Forelimb muscle (tissue), 1 donor: ENCODE measurements at places on chromosomes 6 and 20.

- no peak for DNase-seq
Observed at GRCh38 chr6:47147175-47147727, 105.1 kb upstream of the ADGRF1 start.

- no peak for DNase-seq
Observed at GRCh38 chr20:24560571-24561491, 91.4 kb downstream of the SYNDIG1 start.

DNA sequence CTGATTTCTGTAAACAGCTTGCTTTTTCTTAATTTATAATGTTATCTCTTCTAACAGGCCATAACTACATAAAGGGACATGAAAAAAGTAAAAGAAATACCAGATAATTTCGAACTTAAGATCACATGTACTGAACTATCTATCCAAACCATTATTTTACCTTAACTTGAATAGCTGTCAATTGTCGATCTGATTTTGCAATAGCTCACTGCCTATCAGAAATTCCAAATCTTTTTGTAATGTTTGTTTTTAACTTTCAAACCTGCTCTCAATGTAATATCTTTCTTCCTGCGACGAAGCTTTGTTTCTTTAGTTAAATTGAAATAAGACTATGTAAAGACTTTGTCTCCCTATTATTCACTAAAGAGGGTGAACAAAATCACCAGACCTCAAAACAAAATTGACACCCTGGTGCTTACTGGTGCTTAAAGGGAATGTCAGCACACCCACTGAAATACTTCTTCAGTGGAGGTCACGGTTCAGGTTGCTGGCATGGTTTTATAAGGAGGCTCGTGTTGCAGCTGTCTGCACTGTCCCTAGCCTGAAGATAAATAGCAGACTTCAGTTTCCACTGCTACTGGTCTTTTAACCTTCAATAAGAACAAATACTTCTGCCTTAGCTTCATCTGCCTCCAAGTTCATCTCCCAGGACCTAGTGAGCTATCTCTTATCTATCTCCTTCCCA is 117.5 kb upstream of the QKI start:
- DNase-seq, result no peak

DNA sequence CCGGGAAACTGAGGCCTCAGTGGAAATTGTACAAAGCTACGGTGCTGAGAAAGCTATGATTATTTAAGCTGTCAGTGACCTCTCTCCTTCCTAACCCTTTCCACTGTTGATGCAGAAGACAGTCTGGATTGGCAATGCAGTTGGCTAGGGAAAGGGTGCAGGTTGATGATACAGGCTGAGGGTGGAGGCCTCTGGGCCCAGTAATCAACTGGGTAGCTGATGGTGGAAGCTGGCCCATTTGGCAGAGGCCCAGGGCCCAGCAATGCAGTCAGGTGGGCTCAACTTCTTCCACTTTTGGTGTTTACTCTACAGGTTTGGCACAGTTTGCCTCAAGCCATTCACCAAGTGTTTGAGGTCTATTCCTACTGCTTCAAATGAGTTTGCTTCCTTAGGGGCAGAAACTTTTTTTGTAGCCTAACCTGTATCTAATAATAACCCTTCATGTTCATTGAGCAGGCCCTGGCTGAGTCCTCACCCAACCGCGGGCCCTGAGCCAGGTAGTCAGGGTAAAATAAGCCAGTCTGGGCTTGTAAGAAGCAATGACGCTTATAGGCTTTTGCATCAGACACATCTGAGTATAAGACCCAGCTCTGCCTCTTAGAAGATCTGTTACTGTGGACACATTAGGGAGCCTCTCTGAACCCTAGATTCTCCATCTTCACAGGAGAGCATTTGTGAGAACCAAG is 12.1 kb downstream of the BCL2L1 start:
- no peak for DNase-seq

DNA sequence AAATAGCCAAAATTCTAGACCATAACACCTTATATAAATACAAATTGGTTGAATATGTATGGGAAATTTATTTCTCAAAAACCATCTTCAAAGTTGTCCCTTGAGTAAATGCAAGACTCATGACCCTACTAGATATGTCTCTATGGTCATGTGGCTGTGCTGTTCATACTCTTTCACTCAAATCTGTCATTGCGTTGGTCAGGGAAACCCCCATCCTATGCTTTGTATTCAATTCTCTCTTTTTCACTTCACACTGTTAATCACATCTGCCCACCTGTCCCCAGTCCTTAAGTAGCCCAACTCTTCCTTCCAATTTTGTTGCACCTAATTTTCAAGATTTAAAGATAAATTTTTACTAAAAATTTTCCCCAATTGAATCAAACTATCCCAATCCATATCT is 51.0 kb downstream of the RPS12 start:
- no peak for DNase-seq

DNA sequence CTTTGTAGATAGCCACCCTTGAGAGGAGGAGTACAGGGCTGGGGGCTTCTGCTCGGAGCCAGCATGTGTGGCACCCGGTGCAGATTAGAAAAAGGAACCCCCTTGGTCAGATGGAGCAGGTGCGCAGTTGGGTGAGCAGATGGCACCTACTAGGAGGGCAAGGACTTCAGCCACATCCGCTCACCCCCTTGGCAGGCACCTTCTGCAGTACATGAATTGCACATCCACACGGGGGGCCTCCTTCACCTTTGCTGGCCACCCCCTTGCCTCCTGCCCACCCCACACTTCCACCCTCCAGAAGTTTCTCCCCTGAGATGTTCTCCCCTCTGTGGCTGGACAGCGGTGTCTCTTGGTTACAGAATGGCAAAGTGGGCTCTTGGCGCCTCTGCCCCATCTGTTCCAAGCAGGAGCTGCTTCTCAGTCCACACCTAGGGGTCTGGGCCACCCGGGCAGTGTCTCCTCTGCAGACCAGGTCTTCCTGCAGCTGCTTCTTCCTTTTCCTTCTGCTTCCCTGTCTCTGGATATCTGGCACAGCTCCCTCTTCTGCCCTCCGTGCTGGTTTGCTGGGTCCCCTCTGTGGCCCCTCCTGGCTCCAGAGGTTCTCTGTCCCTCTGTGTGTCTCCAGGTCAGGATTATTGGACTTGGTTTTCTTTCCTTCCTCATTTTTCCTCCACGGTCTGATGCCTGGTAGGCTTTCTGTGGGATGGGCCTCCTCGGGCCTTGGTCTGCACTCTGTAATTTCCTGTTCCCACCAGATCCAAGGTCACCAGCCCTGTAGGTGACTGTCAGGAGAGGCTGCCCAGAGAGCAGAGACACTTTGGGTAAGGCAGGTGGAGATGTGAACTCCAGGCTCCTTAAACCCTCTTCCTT is 4.1 kb downstream of the MDFI start:
- DNase-seq, result no peak

- no peak for DNase-seq
Observed at GRCh38 chr6:140653506-140653905, 1279.1 kb upstream of the CITED2 start.

DNA sequence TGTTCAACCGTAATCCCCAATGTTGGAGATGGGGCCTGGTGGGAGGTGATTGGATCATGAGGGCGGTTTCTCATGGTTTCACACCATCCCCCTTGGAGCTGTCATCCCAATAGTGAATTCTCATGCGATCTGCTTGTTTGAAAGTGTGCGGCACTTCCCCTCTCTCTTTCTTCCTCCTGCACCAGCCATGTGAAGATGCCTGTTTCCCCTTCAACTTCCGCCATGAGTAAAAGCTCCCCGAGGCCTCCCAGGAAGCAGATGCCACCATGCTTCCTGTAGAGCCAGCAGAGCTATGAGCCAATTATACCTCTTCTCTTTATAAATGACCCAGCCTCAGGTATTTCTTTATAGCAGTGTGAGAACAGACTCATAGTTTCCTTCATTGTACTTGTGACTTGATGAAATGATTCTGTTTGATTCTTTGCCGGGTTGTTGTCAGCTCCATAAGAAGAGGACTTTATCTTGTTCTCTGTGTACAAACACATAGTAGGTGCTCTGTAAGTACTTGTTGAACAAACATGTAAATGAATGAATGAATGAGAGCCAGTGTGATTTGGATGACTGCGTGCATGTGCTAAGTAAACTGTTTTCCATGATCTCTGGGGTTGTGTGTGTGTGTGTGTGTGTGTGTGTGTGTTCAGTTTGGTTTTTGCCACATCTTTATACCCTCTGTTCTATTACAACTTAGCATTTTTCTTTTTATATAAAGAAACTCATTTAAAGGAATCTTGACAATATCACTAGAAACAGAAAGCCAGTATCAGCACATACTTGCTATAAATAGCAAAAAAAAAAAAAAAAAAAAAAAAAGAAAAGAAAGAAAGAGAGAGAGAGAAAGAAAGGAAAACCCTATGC is 22.5 kb upstream of the PTGIS start:
- DNase-seq, result no peak

GRCh38 chr6:136306466-136306865 is 16.8 kb upstream of the BCLAF1 start:
- no peak for DNase-seq

DNA sequence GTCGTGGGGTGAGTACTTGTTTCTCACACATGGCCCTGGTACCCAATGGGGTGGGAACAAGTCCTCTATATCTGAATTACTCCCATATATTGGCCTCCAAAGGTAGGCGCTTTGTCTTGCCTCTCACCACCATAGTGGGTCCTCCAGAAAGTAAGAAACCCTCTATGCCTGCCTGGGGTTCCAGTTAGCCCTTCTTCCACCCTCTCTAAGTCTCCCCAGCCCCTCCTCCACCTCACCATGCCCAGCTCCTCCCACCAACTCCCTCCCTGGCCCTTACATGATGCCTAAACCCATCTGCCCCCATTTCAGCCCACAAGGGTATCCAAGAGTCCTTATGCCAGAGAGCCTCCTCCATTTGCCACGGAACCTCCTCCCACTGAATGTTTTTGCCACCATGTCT is 884 bp downstream of the TSPO2 start:
- no peak for DNase-seq

DNA sequence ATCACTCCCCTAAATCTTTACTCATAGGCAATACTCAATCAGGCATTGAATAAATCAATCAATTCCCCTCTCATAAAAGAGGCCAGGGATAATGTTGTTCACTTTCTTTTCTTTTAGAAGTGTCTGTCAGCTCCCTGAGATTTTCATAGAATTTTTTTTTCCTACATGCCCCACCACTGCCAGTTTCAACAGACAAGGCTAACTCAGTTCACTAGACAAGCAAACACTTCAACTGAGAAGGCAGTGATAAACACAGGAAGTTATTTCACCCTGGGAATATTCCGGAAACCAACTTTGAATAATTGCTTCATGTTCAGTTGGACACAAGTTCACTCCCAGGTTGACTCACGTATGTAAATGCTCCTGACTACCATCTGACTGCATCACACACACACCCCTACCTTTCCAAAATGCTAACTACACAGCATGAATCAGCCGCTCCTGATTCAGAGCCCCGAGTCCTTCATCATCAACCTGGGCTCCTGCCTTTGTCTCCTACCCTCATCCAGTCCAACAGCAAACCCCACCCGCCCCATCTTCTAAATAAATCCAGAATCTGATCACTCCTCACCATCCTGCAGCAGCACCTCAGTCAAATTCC is 143.9 kb downstream of the BCAS1 start:
- no peak for DNase-seq

DNA sequence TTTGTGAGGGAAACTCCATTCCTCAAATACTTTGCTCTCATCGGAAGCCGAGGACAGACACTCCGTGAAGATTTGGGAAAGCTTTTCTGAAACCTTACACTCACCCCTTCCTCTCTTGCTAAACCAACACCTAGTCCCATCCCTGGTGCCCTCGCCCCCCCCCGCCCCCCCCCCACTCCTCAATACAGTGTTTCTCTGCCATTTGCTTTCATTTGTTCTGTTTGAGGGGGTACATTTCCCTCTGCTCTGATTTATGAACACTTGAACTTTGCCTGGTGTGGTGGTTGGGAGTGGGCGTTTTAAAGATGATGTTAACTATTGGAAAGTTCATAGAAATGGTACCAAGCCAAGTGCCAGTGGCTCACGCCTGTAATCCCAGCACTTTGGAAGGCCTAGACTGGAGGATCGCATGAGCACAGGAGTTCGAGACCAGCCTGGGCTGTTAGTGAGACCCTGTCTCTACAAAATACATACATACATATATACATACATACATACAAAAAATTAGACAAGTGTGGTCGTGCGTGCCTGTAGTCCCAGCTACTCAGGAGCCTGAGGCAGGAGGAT is 1.1 kb downstream of the RAB32 start:
- no peak for DNase-seq

GRCh38 chr6:166743406-166744222 is 116.6 kb upstream of the RPS6KA2 start:
- DNase-seq, result no peak

- DNase-seq, result no peak
Observed at GRCh38 chr6:75116946-75117345, 88.9 kb downstream of the COL12A1 start.

GRCh38 chr6:10310330-10310653 is 104.6 kb downstream of the TFAP2A start:
- DNase-seq, result no peak

GRCh38 chr6:92124200-92124651 is 1295.1 kb downstream of the EPHA7 start:
- DNase-seq, result no peak

GRCh38 chr6:2514965-2515543 is 235.7 kb downstream of the MYLK4 start:
- no peak for DNase-seq

GRCh38 chr6:31144970-31145340 is 6.1 kb upstream of the PSORS1C2 start:
- DNase-seq, result no peak

DNA sequence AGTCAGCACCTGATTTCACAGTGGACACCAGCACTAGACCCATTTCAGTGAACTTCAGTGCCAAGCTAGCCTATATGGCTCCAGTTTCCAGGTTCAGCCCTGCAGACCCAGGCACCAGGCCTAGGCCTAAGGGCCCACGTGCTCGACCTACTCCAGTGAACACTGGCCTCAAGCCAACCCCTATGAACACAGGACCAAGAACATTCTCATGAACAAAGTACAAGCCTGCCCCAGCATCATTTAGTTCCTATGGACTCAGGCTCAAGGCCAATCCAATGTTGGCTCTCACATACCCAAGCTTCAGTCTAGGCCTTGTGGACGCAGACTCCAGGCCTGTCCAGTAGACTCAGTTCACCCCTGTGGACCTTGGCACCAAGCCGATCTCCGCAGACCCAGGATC is 385.5 kb downstream of the DHX35 start:
- no peak for DNase-seq

GRCh38 chr6:52284131-52284459 is 447 bp downstream of the MCM3 start:
- no peak for DNase-seq

DNA sequence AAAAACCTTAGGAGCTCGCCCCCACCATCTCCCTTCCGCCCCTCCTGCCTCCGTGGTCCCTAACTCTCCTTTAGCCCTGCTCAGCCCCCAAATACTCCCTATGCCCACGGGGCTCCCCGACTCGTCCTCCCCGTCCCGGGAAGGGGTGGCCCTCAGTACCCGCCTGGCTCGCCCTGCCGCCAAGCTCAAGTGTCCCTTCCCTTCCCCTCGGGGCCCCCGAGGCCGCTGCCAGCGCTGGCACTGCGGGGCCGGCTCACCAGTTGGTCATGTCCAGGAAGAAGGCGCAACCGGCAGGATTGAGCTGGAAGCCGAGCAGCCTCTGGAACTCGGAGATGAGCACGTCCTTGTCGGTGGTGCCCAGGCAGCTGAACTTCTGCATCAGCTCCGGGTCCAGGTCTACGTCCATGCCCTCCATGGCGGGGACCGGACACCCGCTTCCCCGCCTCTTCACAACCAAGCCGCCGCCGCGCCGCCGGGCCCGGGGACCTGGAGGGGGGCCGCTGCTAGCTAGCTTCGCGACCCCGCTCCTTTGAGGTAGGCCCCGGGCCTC is 303 bp downstream of the ILRUN start:
- DNase-seq, result no peak
